ENCODE measurements at places on chromosomes 6 and 20. TPM values are rescaled to one million over a fixed set of nuclear protein-coding genes. Genes with fewer than 3 reads are reported as not detected.

CST9L gene
- total RNA-seq: not detected

TDP2 gene
- total RNA-seq: 75.7 TPM

RNF217 gene
- total RNA-seq: 32.1 TPM

CST5 gene
- total RNA-seq: not detected

WFDC5 gene
- not detected for total RNA-seq

SIRPG gene
- 1.2 TPM for total RNA-seq

FAM209A gene
- 0.46 TPM for total RNA-seq

MUCL3 gene
- 93.5 TPM for total RNA-seq

ZSCAN12 gene
- total RNA-seq: 5.8 TPM
